Caki2 (cell line): ENCODE measurements at places on chromosomes 13 and 19.

GRCh38 chr13:48403151-48403631 lies 9.7 kb downstream of the LPAR6 start:
- DNase-seq: no peak

GRCh38 chr19:48795685-48796070 lies 15.2 kb downstream of the BCAT2 start:
- no peak for DNase-seq

- DNase-seq: no peak
These were observed at the start of gene ZNF433 for GRCh38 chr19:12035220-12036172. TSS of gene ZNF433 (minus strand) at chr19:12035679. CDS start at chr19:12035539, 140 bp downstream.

GRCh38 chr13:77150651-77151050 lies 123.7 kb upstream of the FBXL3 start:
- DNase-seq: no peak

DNA sequence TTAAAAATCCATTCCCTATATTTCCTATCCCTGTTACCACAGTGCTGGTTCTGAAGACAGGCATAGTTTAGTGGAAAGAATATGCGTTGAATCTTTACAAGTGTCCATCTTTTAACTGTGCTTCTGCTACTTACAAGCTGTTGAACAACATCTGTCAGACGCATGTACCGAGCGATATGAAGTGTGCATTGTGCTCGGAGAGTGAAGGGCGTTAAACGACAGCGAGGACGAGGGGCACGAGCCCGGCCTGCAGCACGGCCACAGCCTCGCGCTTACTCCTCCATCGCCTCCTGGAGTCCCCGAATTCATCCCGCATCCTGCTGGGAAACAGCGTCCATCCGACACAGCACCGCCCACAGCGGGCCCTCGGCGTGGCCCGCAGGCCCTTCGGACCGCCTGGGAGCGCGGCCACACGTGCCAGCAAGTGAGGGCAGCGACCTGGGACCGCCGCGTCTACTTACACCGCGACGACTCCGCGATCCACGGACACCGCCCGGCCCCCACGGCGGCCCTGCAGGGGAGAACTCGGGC lies 514 bp downstream of the PCID2 start:
- no peak for DNase-seq
